Upper lobe of left lung (tissue), 6 donors: ENCODE measurements at places on chromosomes 4 and X.

DNA sequence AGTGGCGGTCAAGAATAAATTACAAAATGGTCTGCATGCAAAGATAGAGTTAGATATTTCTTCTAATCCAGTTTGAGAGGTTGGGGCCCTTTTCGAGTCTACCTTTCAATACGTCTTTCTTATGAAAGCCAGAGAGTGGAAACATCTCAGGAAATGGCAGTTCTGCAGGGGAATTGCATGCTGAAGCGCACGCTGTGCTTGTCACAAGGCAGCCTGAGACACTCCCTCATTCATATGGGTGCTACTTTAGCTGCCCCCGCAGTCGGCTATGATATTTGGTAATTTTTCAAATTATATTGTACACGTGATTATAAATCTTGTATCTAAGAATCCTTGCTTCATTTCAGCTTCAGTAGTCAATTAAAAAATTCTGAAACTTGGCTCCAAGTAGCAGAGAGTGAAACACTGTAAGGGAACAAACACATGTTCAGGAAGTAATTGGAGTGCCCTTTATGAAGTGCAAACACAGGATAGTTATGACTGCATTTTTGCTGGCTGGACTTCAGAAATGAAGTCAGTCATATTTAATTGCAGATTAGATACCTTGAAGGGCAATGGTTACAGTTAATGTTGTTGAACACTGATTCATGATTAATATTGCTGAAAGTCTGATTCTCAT is 145.5 kb upstream of the NAP1L5 start:
- DNase-seq: no peak

GRCh38 chrX:76428243-76429130 is 977 bp downstream of the MAGEE1 start:
- DNase-seq: peak; percentile 69

- DNase-seq: peak; percentile 26
Measured at GRCh38 chr4:84578540-84579402, 4.2 kb upstream of the CDS1 start.

DNA sequence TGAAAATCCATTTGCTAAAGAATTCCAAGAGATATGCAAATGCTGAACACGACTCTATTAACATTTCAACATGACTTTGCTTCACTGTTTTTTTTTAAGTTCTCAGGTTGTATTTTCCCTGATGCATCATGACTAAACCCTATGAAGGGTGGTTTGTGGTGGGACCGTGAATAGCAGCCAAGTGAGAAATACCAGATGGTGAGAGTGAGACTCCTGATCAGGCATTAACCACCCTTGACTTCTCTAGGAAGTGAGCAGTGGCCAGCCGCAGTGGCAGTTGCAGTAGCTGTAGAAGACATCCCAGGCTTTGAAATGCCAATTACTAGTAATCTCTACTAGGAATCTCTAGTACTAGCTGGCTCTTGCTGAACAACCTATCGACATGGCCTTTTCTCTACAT is 383.4 kb downstream of the FAM133A start:
- DNase-seq: no peak

DNA sequence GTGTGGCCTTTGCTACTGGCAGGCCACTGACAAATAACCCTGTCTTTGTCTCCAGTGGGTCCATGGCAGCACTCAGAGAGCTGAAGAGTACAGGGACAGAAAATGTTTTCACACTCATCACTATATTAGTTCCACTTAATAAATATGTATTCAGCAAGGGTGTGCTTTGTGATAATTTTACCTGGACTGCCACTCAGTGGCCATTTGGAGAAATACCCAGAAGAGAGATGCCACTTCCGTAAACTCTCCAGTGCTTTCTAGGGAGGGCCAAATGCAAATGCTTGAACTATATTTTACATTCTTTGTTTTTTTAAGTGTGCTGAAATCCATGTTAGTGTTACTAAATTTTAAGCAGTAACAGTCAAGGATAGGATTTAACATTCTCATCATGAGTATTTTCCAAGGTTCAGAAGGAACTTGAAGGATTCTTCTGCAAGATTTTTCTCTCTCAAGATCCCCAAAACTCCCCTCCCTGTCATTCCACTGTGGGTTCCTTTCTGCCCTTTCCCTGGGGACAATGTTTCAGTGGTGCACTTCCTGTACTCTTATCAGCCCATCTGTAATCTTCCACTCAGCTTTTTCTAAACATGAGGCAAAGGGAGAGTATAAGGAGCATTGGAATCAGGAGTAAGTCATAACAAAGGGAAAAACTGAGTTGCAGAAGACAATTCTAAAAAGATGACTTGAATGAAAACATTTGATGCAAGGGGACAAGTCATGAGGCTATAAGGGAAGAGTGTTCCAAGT is 46.0 kb downstream of the TFDP3 start:
- no peak for DNase-seq

DNA sequence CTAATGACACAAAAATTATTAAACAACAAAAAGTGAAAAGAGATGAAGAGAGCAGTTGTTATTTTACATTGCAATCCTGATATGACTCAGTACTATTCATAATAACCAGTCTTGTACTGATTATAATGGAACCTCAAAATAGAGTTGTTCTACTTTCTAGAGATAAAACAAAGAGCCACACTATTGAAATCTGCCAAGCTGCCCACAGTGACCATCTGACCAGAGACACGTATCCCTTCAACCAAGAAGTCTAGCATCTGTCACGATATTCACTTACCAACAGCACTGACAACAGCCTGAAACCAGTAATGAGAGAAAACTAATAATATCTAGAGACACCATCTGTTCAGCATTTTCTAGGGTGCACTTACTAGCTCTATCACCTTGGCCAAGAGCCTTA is 466.7 kb downstream of the NKX6-1 start:
- no peak for DNase-seq

DNA sequence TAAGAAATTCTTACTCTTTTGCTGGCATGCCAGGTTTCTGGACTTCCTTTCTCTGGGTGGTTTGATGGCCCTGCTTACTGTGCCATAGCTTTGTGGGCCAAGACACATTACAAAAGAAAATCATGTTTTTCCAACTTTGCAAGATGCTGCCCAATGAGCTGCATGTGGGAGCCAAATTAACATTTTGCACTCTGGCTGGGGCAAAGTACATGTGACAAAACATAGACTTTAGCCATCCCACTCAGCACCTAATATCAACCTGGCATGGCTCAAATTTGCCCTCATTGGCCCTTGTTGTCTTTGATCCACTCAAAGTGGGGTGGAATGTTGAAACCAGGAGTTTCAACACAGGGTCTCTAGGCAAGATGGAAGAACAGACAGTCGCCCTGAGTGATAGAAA is 40.0 kb upstream of the DYNLT3 start:
- DNase-seq: no peak

- DNase-seq: no peak
Measured at GRCh38 chr4:88008122-88008742, 797 bp downstream of the PKD2 start.

GRCh38 chr4:186712690-186713089 is 11.0 kb downstream of the FAT1 start:
- DNase-seq: no peak

GRCh38 chrX:54452920-54453319 is 12.7 kb downstream of the TSR2 start:
- no peak for DNase-seq

DNA sequence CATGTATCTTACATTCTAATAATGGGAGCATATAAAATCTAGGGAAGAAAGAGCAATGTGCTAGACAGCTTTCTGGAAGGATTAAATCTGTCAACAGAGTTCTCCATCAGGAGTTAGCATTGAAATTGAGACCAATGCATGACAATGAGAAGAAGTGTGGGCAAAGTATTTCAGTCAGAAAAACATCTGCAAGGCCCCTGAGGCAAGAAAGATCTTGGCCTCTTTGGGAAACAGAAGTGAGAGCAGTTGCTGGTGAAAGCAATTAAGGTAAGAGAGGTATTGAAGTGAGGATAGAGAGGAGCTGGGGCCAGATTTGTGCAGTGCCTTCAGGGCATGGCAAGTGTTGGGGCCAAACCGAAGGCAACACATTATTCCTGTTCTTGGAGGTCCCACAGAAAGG is 999.1 kb downstream of the STPG2 start:
- no peak for DNase-seq

GRCh38 chrX:1500701-1501624 is 36.0 kb downstream of the P2RY8 start:
- no peak for DNase-seq

DNA sequence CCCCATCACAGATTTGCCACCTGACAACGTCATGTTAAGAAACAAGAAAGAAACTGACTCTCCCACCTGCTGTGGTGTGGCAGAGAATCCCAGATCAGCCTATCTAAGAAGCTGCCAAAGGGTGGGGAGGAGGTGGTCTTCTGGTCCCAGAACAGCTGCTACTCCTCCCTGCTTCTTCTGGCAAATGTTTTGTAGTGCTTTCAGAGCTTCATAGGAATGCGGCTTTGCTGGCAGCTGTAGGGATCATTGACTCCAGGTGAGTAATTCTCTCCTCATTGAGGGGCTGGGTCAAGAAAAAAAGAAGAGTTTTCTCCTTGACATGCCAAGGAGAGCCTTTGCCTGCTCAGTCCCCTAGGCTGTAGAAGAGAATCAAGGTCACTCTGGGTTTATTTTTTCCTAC is 23.3 kb downstream of the NRK start:
- DNase-seq: no peak

- DNase-seq: peak; percentile 31
Measured at GRCh38 chr4:16157609-16158503, 68.4 kb downstream of the TAPT1 start.

DNA sequence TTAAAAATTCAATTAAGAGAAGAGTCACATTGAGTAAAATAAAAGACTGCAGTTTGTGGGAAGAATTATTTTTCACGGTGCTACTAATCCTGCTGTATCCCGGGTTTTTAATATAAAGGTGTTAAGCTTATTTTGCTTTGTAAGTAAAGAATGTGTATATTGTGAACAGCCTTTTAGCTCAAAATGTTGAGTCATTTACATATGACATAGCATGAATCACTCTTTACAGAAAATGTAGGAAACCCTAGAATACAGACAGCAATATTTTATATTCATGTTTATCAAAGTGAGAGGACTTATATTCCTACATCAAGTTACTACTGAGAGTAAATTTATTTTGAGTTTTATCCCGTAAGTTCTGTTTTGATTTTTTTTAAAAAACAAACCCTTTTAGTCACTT is 39.7 kb downstream of the IRS4 start:
- DNase-seq: no peak

GRCh38 chr4:40722576-40723161 is 27.1 kb upstream of the NSUN7 start:
- no peak for DNase-seq

DNA sequence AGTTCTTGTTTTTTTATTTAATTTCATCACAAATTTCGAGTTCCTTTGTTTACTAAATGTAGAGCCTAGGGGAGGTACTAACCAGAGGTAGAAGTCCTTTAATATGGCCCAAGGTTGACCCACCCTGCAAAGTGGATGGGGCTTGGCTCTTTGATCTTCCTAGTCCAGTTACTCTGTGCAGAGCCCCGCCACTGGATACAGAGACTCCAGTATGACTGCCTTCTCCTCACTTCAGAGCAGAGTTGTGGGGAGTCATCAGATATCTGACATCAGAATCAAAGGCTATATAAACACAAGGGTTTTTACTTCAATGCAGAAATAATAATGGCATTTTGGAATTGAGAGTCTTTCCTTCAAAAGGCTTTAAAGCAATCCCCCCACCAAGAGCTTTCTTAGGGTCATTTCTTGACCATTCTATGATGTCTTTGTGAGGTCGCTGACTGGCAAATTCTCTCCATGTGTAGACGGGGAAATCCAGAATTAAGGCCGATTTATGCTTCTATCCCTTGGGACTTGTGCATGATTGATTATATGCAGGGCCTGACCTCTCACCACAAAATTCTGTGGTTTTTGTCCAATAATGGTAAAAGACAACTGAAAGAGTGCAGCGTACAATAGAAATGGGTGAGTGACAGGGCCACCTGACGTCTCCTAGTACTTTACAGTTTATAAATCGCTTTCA is 88.3 kb upstream of the CITED1 start:
- no peak for DNase-seq

DNA sequence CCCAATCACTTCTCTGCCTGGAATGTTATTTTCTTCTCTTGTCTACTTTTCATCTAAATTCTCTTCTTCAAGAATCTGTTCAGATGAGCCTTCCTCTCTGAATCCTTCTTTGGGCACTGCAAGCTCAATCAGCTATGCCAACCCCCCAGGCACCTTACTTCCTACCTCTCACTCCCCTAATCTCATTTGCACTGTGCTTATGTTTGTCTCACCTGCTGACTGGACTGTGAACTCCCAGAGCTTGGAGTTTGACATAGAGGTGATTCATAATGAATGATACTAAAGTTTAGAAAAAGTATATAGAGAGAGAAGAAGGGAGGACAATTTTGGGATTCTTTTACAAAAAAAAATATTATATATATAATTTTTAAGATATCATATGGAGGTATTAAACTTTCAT is 36.3 kb downstream of the ANXA10 start:
- no peak for DNase-seq

DNA sequence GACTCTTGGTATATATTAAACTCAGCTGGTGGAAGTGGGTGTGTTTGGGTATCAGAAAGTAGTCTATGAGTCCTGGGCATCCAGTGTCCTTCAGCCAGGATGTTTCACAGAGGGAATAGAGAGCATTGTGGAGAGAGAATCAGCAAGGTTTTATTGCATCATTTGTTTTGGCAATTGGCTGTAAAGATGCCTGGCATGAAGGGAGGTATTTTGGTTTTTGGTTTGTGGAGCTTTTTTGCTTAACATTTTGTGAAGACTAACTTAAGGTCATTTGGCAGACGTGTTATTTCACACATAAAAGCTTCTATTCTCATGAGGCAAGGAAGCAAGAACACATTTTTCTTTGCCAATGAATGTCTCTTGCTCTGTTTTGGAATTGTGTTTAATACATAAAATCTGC is 71.1 kb downstream of the DCLK2 start:
- no peak for DNase-seq

- no peak for DNase-seq
Measured at GRCh38 chrX:112654871-112655270, 24.9 kb downstream of the LHFPL1 start.

- no peak for DNase-seq
Measured at GRCh38 chrX:48468247-48468671, 1.8 kb downstream of the SLC38A5 start.

DNA sequence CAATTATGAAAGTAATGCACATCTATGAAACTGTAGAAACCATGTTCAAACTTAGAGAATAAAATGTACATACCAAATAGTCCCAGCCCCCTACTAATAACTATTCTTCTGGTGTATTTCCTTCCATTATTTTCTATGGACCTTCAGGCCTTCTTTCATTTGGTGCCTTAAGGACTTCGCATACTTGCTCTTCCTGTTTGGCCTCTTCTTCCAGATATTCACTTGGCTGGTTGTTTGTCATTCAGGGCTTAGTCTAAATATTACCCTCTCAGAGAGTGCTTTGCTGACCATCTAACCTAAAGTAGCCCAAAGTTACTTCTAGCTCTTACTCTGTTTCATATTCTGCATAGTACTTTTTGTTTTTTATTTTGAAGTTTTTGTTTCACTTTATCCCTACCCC is 70.3 kb upstream of the ARMCX2 start:
- no peak for DNase-seq

GRCh38 chr4:149715822-149716585 is 99.6 kb downstream of the IQCM start:
- peak; percentile 50 for DNase-seq

- no peak for DNase-seq
Measured at GRCh38 chrX:19195243-19195610, 73.0 kb upstream of the ADGRG2 start.

GRCh38 chrX:39576041-39576872 is 521.5 kb downstream of the BCOR start:
- DNase-seq: peak; percentile 55

GRCh38 chr4:23733476-23733875 is 156.4 kb downstream of the PPARGC1A start:
- no peak for DNase-seq

- DNase-seq: no peak
Measured at GRCh38 chr4:123043793-123044425, 121.5 kb upstream of the NUDT6 start.

- no peak for DNase-seq
Measured at GRCh38 chrX:106959901-106960300, 39.7 kb downstream of the CLDN2 start.
